Caudate nucleus (tissue), 63 donors: ENCODE measurements at places on chromosomes 2 and 18.

- no peak for DNase-seq
Measured at GRCh38 chr2:54652540-54652939, 70.9 kb upstream of the EML6 start.

GRCh38 chr18:76764291-76764901 lies 58.0 kb upstream of the ZNF236 start:
- no peak for DNase-seq

GRCh38 chr2:173982918-173983317 lies 17.7 kb upstream of the SP3 start:
- DNase-seq, result no peak

- no peak for DNase-seq
Measured at GRCh38 chr2:100413571-100413970, 3.9 kb downstream of the CHST10 start.

- no peak for DNase-seq
Measured at GRCh38 chr18:54250846-54251261, 18.5 kb upstream of the POLI start.

GRCh38 chr2:42575458-42576064 lies 7.1 kb downstream of the MTA3 start:
- no peak for DNase-seq

DNA sequence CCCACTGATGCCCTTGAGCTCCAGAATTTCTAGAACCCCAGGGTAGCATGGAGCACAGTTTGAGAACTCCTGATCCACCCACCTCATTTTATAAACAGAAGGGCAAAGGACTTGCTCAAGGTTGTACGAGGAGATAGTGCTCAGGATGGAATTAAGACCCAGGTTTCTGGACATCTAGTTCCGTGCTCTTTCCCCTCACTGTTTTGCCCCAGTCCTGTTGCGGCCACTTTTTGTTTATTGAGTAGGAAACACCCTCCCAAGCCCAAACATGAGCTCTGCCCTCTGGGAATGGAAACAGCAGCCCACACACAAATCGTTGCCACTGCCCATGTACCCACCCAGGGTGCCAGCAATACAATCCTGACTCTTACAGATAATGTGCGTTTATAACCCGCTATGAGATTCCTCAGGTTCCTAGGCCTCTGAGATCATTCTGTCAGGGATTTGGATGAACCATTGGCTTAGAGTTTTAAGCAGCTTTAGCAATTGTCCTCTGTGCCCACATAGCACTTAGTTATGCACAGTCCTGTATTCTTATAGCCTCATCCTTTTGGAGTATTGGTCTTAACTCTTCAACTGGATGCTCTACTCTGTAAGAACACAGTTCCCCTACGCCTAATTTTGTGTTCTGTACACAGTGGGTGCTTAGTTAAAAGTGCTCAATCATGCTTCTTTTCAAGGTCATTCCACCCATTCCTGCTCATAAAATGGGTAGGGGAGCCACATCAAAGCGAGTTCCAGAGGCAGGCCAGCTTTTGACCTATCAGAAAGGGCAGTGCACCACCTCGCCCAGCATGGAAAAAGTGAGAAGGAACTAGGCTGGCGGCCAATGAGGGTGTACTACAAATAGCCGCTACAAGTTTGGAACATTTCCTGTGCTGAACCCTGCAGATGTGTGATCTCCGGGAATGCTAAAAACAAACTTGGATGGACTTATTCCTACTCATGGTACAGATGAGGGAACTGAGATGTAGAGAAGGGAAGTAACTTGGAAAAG lies 60.3 kb upstream of the IGFBP2 start:
- DNase-seq, result no peak

- DNase-seq, result no peak
Measured at GRCh38 chr2:199705538-199705937, 145.5 kb downstream of the FTCDNL1 start.

GRCh38 chr2:188444106-188444835 lies 152.6 kb downstream of the GULP1 start:
- DNase-seq, result no peak

DNA sequence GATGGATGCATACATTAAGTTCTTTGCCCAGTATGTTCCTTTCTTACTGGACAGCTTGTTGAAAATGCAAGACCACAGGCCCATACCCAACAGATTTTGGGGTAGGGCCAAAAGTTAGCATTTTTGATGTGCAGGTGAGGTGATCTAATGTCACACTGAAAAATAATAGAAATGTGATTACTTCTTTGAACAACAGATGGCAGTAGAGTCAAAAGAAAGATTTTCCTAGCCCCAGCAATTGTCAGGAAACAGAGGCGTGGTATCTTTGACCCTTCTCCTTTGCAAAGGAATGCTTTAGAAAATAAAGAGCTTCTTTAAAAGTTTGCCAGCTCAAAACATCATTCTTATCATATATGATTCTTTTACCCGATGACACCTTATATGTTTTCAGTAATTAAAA lies 343.6 kb upstream of the SYT4 start:
- no peak for DNase-seq

DNA sequence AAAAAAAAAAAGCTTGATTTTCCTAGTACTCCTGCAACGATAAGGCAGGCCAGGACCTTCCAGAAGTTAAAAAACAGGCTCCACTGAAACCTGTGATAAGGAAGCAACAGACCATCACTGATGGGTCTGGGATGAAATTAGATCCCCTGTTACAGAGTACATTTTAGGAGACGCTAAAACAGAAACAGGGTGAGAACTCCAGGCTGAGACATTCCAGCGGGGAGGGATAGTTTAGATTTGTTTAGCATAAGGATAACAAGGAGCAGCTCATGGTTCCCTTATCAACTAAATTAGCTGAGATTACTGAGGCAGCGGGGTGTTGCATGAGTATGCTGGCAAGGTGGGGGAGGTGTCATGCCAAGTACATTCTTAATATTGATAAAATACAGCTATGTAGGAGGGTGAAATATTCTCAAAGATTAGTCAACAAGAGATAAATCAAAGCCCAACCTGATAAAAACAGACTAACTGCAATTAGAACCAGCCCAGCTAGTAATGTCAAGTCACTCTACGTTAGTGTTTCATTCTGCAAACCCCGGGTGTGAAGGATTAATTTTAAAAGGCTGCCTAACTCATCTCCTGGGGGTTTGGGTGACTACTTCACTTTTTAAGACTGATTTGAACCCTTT lies 75.0 kb upstream of the BZW1 start:
- no peak for DNase-seq

GRCh38 chr2:196719110-196719872 lies 79.8 kb downstream of the CCDC150 start:
- DNase-seq, result no peak
